ENCODE measurements at places on chromosomes 2 and 18. TPM values are rescaled to one million over a fixed set of nuclear protein-coding genes. Genes with fewer than 3 reads are reported as not detected.

Gene RIT2
- not detected for polyA plus RNA-seq

GRCh38 chr2:36462311-36462935 is 106.8 kb downstream of the CRIM1 start:
- H3K36me3 ChIP-seq: no peaks in the 10 kb centered on the region
- no peaks in the 10 kb centered on the region for H3K27me3 ChIP-seq
- no peak overlapping the region for H3K27ac ChIP-seq
- peaks cover 23% of the 10 kb centered on the region for H3K4me1 ChIP-seq
- H3K4me3 ChIP-seq: no peak overlapping the region

Gene NT5C1B
- 0.78 TPM for polyA plus RNA-seq

Gene AOX1
- 1.9 TPM for polyA plus RNA-seq

GRCh38 chr2:46813680-46814079 is 101.9 kb downstream of the MCFD2 start:
- H3K27me3 ChIP-seq: no peaks in the 10 kb centered on the region
- H3K4me1 ChIP-seq: peaks cover 10% of the 10 kb centered on the region
- no peak overlapping the region for H3K27ac ChIP-seq
- no peak for DNase-seq
- H3K4me3 ChIP-seq: no peak overlapping the region
- no peaks in the 10 kb centered on the region for H3K36me3 ChIP-seq

Gene FBXO15
- polyA plus RNA-seq: not detected

GRCh38 chr2:227310756-227311110 is 14.3 kb upstream of the MFF start:
- no peak overlapping the region for H3K27ac ChIP-seq
- no peaks in the 10 kb centered on the region for H3K36me3 ChIP-seq
- DNase-seq: no peak

DNA sequence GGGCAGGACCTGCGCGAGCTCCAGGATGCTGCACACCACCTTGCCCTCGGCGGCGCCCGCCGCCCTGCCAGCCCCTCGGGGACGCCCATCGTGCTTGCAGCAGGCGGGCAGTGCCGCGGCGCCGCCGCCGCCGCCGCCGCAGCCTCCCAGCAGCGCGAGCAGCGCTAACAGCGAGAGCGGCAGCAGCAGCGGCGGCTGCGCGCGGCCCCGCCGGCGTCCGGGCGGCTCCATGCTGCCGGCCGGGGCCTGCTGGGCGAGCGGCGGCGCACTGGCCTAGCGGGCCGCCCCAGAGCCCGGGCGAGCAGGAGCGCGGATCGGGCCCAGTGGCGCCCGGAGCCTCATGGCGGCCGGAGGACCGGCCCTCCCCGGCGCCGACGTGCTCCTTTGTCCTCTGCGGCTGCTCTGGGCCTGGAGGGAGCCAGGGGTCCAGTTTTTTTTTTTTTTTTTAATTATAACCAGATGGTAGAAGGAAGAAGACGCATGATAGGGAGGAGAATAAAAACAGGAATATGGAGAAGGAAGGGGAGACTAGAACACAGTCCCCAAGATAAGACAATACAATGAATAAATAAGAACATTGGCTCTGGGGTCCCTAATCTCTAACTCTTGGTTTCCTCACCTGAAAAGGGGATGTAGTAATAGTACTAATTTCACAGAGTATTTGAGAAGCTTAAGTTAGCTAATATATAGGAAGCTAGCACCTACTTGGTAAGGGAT is 17.1 kb upstream of the ANKRD62 start:
- H3K4me3 ChIP-seq: no peak overlapping the region
- H3K27me3 ChIP-seq: no peaks in the 10 kb centered on the region
- no peaks in the 10 kb centered on the region for H3K4me1 ChIP-seq
- H3K27ac ChIP-seq: no peak overlapping the region
- H3K36me3 ChIP-seq: no peaks in the 10 kb centered on the region
- no peak for DNase-seq

Gene IL36B
- not detected for polyA plus RNA-seq
